NCI-H187 treated with DMSO at 0.1 percent for 48 hours (cell line): ENCODE measurements at places on chromosomes 4 and X.

GRCh38 chr4:78775303-78776078 is 659 bp upstream of the BMP2K start:
- no peak for DNase-seq

GRCh38 chrX:74280759-74281158 is 23.2 kb upstream of the ZCCHC13 start:
- DNase-seq: no peak

DNA sequence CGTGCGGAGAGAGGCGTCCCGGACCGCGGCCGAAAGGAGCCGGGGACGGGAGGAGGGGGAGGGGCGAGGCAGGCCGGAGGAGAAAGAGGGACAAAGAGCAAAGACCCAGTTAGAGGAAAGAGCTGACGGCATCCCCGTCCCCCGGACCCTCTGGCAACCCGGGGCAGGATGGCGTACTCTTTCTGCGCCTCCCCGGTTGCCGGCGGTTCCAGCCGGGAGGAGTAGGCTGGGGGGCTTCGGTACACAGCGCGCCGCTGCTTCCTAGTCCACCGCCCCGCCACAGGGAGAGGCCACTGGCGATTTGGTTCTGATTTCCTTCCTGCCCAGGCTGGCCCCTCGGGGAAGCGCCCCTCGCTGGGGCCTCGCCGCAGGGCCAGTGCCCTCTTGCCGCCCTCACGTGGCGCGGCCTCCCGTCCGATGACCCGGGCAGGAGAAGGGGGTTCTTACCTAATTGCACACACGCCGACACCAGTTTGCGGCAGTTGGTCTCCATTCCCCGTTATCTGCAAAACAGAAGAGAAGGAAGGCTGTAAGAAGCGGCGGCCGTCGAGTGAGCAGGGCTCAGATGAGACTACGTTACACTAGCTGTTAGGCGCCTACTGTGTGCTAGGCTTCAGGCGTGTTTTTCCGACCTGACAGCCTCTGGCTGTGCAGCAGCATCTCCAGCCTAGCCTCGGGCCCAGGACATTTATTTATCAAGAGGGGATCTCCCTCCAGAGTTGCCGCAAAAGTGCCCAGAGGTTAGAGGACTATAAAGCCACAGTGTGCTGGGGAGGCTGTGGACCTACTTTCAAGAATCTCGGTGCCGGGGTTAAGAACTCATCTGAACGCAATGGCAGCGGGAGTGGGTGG is 9.9 kb upstream of the PITX2 start:
- no peak for DNase-seq

DNA sequence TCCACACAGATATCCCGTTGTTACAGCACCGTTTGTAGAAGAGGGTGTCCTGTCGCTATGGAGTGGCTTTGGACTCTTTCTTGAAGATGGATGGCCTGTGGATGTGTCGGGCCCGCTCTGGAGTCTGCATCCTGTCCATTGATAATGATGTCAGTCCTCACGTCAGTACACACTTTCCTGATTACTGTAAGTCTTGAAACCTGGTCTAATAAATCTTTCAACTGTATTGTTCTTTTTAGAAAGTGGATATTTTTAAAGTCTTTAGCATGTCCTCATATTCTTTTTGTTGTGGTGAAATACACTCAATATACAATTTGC is 14.9 kb downstream of the MSANTD1 start:
- no peak for DNase-seq

GRCh38 chr4:75557696-75558095 is 1.8 kb downstream of the ODAPH start:
- DNase-seq: no peak

DNA sequence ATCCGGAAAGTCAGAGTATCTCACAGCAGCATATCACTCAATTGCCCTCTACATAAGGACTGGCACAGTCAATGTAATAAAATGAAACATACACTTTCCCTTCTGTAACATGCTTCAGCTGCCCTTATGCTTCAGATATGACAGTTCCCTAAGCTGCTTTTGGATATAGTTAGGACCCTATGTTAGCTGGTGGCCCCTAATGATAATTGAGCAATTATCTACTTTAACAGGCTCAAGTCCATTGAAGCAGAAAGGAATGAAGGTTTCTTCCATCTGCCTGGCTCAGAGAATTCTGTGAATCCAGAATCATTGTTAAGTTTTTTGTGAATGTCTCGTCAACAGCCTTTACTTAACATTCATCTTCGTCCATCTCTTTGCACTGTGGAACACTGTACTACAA is 951.2 kb upstream of the DIAPH2 start:
- no peak for DNase-seq

DNA sequence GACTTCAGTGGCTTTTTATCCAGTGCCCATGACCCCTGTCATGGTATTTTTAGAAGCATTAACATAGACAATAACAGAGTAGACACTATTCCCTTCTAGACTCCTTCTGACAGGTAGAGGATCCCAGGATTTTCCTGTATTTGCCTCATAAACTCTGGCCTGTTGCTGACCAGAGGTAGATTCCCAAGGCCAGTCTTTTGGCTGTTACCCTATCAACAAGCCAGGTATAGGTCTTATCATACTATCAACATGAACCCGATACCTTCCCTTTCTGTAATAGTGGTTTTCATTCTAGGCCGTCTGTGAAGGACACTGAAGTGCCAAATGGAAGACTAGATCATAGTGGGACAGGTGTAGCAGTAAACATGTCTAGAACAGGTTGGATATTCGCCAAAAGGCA is 76.2 kb upstream of the CHRDL1 start:
- DNase-seq: no peak

GRCh38 chrX:12595720-12596119 is 195.5 kb upstream of the PRPS2 start:
- DNase-seq: no peak

DNA sequence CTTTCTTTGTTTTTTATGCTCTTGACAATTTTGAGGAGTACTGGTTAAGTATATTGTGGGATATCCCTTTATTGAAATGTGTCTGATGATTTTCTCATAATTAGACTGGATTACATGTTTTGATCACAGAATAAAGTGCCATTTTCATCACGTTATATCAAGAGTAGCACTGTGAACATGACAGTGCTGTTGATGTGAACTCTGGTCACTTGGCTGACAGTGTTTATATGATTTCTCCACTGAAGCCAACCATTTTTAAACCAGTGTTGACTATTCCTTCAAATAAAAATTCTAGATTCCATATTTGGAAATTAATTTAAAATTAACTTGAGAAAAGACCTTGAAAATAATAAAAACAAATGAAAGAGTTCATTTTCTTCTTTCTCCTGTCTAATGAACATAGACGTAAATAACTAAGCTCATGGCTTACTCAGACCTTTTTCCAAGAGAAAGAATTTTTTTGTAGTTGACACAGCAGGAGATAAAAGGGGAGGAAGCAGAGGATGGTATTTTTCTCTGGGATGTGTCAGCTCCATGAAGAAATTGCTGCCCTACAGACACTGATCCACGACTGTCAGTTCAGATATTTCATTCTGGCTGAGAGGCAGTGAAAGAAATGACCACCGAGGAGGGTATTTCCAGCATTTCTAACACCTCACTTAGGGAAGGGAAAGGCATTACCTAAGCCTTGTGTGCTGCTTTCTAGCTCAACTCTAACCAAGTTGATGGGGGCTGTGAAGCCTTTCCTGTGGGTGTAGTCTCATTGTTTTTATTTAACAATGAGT is 150.9 kb upstream of the ANK2 start:
- DNase-seq: no peak

- no peak for DNase-seq
These were observed 118.1 kb downstream of the AKAP4 start for GRCh38 chrX:50082741-50083140.

GRCh38 chrX:98065151-98065550 is 1181.4 kb downstream of the RPA4 start:
- DNase-seq: no peak

- no peak for DNase-seq
These were observed 18.8 kb upstream of the FAM47E start for GRCh38 chr4:76232681-76233080.

GRCh38 chr4:70945046-70945445 is 42.9 kb downstream of the MOB1B start:
- DNase-seq: no peak

DNA sequence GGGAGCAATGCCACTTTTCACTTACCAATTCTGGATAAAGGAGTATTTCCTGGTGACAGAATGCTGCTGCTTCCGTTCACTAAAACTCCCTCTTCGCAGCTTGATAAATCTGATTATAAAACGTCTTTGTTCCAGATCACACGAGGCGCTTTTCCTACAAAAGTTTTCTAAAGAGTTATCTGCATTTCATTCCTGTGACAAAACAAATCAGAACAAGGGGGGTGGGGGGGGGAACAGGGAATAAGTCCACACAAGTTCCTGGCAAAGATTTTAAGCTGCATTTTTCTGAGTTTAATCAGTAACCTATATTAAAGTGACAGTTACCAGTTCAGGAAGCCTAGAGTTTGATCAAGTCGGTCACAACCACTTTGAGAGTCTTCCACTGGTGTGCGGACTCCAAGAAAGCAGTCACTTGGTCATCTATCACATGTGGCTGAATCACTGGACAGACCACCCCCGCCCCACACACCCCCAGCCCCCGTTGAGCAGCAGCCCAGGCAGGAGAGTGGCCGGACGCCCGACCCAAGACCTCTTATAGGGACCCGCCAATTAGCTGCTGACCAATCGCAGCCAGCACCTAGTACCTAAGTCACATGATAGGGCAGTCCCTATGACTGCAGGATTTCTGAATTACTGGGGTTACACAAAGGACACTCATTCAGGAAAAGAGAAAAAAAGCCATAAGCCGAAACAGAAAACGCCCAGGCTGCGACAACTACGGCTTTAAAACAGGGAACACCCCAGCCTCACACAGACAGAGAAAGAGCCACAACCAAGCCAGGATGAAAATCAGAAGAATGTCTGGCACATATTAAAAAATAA is 569.3 kb upstream of the DIPK2B start:
- DNase-seq: no peak

DNA sequence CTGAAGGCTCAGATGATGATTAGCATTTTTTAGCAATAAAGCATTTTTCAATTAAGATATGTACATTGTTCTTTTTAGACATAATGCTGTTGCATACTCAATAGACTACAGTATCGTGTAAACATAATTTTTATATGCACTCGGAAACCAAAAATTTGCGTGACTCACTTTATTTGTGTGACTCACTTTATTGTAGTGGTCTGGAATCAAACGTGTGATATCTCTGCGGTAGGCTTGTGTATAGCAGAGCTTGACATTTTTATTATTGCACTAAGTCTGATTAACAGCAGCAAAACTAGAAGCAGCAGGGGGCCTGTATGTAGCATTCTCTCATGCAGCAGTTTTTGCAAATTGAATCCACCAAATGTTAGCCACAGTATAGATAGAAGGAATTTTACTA is 119.1 kb upstream of the PRDX4 start:
- DNase-seq: no peak

- DNase-seq: no peak
These were observed 163.0 kb downstream of the FRMPD4 start for GRCh38 chrX:12301288-12301687.

DNA sequence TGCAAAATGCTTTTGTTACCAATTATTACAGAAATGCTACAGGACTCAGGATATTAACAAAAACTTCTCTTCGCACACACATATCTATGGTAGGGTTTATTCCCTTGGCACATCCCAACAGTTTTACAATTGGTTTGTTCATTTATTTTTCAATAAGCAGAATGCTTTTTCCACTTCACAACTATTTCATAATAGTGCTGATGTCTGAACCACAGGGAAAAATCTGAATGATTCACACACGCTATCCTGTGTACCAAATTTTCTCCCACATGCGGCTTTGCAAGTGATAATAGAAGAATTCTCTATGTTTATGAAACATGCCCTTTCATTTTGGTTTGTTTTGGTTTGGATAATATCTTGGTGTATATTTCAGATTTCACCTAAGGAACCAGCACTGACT is 725.7 kb upstream of the TENM3 start:
- DNase-seq: no peak

GRCh38 chrX:13131396-13132137 is 87.1 kb upstream of the FAM9C start:
- DNase-seq: no peak

DNA sequence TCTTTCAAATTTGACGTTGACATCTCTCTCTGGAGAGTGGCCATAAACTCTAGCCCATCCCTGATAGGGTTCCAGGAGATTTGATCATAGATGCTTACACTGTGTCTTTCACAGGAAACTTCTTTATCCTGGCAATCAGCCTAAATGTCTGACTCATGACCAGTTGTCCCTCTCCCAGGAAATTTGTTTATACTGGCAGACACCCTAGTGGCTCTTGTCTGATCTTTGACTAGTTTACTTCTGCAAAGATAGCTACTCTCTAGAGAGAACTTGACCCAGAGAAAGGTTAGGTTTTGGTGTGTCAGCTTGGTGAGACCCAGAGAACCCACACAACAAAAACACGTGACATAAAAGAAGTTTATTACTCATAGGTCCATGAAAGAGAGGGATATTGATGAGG is 509.8 kb downstream of the CENPC start:
- DNase-seq: no peak

GRCh38 chr4:111778543-111778942 is 366.7 kb upstream of the FAM241A start:
- DNase-seq: no peak

DNA sequence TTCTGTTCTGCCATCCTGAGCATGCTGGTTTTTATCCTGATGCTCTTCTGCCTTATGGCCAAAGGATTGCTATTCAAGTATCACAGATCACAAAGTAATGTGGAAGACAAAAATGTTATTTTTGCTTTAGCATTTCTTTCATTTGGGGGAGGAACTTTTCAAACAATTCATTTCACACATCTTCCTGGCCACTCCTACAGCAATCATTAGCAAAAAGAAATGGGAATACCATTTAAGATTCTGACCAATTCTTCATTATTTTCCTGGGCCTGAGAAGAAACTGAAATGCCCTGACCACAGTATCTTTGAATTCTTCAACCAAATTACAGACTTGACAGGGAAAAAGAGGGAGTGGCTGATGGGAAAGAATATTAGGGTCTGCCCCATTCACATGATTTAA is 38.0 kb upstream of the GRID2 start:
- DNase-seq: no peak
